ENCODE measurements at places on chromosomes 7 and 10.

DNA sequence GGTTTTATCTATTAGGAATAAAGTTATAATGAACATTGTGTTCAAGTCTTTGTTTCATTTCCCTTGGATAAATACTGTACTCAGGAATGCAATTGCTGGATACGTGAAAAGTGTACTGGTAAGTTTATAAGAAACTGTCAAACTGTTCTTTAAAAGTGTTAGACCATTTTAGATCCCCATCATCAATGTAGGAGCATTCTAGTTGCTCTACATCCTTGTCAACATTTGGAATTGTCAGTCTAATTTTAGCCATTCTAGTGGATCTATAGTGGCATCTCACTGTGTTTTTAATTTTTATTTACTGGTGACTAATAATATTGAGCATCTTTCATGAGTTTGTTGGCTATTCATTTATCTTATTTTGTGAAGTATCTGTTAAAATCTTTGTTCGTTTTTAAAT lies 354.0 kb upstream of the NRP1 start:
- DNase-seq = no peak

- peak; percentile 45 for DNase-seq
Measured at GRCh38 chr10:100858261-100858660, 54.5 kb upstream of the SLF2 start.

- peak; percentile 42 for DNase-seq
Measured at GRCh38 chr10:84613336-84614021, 285.1 kb downstream of the CCSER2 start.

GRCh38 chr10:44427037-44427436 lies 42.1 kb upstream of the CXCL12 start:
- no peak for DNase-seq

DNA sequence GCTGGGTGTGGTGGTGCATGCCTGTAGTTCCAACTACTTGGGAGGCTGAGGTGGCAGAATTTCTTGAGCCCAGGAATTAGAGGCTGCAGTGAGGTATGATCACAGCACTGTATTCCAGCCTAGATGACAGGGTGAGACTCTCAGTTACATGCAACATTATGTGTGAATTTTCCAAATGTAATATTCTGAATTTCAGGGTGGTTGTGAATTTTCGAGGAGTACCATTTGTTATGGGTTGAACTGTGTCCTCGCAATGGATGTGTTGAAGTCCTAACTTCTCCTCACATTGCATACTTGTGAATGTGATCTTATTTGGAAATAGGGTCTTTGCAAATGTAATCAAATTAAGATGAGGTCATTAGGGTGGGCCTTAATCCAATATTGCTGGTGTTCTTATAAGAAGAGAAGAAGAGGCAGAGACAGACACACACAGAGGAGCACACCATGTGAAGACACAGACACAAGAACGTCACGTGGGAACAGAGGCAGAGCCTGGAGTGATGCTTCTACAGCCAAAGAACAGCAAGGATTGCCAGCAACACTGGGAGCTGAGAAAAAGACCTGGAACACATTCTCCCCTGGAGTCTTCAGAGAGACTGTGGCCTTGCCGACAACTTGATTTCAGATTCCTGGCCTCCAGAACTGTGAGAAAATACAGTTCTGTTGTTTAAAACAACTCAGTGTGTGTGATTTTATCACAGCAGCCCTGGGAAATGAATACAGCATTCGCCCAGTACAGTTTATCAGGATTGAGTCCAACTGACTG lies 91.9 kb downstream of the ZNF783 start:
- no peak for DNase-seq

DNA sequence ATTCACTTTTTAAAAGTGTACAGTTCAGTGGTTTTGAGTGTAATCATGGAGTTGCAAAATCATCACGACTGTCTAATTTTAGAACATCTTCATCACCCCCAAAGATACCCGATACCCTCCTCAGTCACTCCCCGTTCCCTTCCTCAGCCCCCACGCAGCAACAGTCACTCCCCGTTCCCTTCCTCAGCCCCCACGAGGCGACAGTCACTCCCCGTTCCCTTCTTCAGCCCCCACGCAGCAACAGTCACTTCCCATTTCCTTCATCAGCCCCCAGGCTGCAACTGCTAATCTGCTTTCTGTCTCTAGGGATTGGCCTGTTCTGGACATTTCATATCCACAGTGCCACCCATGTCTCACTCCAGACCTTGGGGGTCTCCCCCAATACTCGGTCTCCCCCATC lies 161.6 kb upstream of the PPP2R2D start:
- DNase-seq = no peak

DNA sequence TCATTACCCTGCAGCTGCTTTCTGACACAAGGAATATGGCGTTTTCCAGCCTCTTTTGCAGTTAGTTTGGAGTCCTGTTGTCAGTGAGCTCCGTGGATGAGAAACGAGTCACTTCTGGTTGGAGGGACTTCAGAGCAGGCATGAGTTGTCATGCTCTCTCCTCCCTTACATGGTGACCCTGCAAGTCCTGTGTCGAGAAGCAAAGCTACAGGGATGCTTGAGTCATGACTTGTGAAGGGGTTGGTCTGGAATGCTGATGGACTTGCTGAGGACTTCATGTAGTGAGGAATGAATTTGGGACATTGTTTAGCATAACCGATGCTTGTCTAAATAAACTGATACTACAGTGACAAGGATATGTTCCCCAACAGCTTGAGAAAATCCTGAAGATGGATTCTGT lies 108.8 kb downstream of the ADCYAP1R1 start:
- no peak for DNase-seq

DNA sequence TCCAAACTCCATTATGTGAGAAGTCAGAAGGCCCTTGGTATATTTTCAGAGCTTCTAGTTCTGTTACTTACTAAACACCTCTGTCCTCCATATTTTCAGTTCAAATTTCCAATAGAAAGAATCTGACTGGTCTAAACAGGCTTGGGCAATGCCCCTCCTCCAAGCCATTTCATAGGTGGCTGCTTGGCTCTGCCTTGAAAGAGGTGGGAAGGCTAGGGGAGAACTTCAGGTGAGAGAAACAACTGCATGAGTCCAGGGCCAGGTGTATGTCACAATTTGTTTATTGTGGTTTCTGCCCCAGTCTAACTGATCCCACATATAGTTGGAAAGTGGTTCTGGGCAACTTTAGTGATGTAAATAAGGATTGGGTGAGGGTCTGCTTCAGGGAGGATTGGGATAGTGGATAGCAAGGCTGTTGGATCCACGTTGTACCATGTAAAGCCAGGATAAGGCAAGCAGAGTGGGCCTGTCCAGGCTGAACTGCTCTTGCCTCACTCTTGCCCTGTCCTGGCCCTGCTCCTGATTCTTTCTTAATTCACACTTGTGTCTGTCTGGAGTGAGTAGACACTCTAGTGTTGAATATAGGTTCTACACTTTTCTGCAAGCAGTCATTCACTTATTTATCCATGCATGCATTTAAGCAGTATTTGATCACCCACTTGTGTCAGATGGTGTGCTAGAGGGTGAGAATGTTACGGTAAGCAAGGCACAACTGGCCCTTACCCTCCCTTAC lies 67.5 kb upstream of the COMTD1 start:
- DNase-seq = no peak

GRCh38 chr10:62562795-62563194 lies 188.6 kb downstream of the ZNF365 start:
- DNase-seq = no peak

DNA sequence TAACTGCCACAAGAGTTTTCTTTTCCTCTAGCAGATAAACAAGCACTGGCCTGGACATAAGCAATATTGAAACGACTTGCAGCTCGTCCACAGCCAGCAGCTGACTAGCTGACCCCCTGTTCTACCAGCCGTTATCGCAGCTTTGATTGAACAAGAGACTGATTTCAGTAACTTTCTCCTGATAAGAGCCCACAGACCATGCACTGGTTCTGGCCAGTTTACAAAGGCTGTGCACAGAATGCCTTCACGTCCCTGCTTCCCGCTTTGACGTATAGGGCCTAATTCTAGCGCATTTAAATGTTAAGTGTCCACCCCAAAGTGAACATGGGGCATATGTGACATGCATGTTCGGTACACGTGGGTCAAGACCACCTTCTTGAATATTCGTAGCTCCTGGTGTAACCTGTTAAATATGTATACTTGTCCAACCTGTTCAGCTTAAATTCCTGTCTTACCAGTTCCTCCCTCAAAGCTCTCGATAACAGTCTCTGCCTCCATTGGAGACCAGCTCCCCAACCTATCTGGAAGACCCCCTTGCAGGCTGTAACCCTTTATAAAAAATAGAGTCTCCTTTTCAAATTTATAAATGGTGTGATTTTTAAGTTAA lies 69.2 kb downstream of the LYZL1 start:
- no peak for DNase-seq

- DNase-seq = peak; percentile 82
Measured at GRCh38 chr10:88986549-88987242, 3.9 kb upstream of the FAS start.

- no peak for DNase-seq
Measured at GRCh38 chr7:111370002-111370401, 192.3 kb downstream of the IMMP2L start.

DNA sequence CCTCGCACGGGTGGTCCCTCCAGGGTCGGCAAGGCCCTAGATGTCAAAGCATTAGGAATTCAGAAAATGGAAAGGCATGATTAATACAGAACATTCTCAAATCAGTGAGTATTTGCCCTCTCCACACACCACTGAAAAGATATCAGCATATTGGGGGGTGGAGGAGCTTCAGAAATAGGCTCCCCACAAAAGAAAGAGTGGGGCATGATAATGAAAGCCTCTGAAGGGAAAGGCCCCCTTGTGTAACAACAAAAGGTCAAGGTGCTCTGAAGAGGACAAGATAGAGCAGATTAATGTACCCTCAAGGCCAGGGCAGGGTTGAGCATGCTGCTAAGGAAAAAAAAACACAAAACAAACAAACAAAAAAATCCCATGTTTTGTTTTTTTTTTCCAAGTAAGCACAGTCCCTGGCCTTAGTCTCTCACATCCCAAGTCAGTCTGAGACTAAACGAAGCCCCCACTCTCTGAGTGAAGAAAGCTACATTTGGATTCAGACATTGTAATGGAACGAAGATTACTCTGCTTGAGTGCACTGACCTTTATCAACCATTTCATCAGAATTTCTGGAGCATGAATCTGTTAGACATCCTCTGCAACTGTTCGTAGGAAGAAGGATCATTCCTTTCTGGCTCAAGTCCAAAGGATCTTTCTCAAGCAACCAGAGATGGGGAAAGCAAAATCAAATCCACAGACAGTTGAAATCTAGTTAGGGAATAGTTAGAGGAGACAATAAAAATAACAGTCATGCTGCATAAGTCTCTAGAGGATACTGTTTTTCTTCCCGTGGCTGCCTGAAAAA lies 27.4 kb upstream of the DGKI start:
- no peak for DNase-seq

DNA sequence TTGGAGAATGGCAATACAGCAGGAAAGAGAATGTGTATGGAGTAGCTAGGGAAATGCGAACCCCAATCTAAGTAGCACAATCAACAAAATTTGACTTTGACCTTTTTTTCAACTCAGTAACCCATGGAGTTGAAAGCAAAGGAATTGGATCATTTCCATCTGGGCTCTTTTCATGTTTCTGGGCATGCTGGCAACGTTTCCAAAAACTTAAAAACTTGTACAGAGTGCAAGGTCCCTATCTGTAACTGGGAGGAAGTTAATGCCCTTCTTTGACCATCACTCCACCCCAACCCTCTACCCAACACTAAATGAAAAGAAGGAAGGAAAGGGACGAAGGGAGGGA lies 1.3 kb upstream of the HIBADH start:
- DNase-seq = no peak

- no peak for DNase-seq
Measured at GRCh38 chr7:48259463-48260280, 88.4 kb downstream of the ABCA13 start.

DNA sequence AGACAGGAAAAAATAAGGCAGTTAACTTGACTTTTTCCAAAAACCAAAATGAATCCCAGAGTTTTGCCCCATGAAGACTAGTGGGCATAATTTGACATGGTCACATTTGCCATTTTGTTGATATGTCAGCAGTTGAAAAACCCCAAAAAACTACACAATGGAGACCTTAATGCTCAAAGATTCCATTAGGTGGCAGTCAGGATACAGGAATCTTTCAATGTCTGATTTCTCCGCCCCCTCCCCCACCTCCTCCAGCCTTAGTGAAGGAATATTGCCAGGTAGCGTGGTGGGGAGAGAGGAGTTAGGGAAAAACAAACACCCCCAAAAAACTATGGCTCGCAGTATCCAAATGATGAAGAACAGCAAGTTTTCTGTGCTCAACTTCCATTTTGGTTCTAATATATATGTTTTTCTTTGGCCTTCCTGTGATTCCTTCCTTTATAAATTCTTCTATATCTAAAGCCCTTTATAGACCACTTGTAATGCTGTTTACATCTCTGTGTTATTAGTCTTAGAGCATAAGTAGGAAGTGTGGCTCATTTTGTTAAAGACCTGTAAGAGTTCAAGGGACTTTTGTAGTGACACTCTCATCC lies 6.7 kb upstream of the SMNDC1 start:
- DNase-seq = peak; percentile 83

GRCh38 chr10:49750546-49750945 lies 11.6 kb downstream of the OGDHL start:
- no peak for DNase-seq

- DNase-seq = no peak
Measured at GRCh38 chr10:36608866-36609265, 516.5 kb upstream of the ANKRD30A start.

GRCh38 chr7:115094163-115094562 lies 172.3 kb downstream of the MDFIC start:
- DNase-seq = no peak

- no peak for DNase-seq
Measured at GRCh38 chr10:108862676-108863350, 1060.5 kb downstream of the XPNPEP1 start.

DNA sequence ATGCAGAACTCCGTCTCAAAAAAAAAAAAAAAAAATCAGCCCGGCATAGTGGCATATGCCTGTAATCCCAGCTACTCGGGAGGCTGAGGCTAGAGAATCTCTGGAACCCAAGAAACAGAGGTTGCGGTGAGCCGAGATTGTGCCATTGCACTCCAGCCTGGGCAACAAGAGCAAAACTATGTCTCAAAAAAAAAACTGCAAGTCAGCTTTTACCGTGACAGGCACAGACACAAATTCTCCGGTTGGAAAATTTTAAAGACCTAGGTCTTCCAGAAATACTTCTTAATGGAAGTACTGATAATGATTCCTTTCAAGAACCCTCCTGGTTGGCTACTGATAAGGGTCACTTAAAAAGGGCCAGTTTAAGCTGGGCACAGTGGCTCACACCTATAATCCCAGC lies 19.4 kb upstream of the ARPC1B start:
- DNase-seq = no peak

- DNase-seq = no peak
Measured at GRCh38 chr10:19498393-19499290, 317.6 kb upstream of the PLXDC2 start.

GRCh38 chr7:98764946-98765345 lies 104.9 kb downstream of the TMEM130 start:
- DNase-seq = no peak

- DNase-seq = peak; percentile 64
Measured at GRCh38 chr7:85528581-85528980, 341.7 kb upstream of the SEMA3D start.

- peak; percentile 76 for DNase-seq
Measured at GRCh38 chr7:82044497-82045080, 274.7 kb upstream of the HGF start.
